ENCODE measurements at places on chromosomes 2 and 18. TPM values are rescaled to one million over a fixed set of nuclear protein-coding genes. Genes with fewer than 3 reads are reported as not detected.

Gene DPP4
- 163 TPM for total RNA-seq

Gene TFCP2L1
- total RNA-seq = not detected

Gene SCYGR4
- not detected for total RNA-seq

Gene GCG
- total RNA-seq = not detected

Gene CLEC4F
- not detected for total RNA-seq

Gene CCDC85A
- 0.66 TPM for total RNA-seq

Gene IL1RL1
- total RNA-seq = 0.33 TPM

Gene WDCP
- total RNA-seq = 11.2 TPM

Gene GULP1
- total RNA-seq = 56.6 TPM

Gene ADRA2B
- not detected for total RNA-seq

Gene CCL20
- not detected for total RNA-seq

Gene SNTG2
- total RNA-seq = not detected

Gene DYNAP
- not detected for total RNA-seq

Gene ATP8B1
- 83.7 TPM for total RNA-seq

Gene ACVR2A
- total RNA-seq = 11.9 TPM

Gene CHST9
- total RNA-seq = not detected

Gene FTCDNL1
- 3.3 TPM for total RNA-seq

Gene ACOXL
- not detected for total RNA-seq

Gene CRACDL
- under 0.01 TPM for total RNA-seq

Gene RGPD4
- not detected for total RNA-seq

Gene KLHL29
- total RNA-seq = 4.2 TPM

Gene SERPINB11
- not detected for total RNA-seq

Gene RSAD2
- total RNA-seq = 0.50 TPM

Gene MEIS1
- 127 TPM for total RNA-seq

Gene ANKRD36C
- total RNA-seq = 58.8 TPM

Gene KYNU
- 1.2 TPM for total RNA-seq

Gene GALNT3
- total RNA-seq = 0.33 TPM

Gene SPHKAP
- under 0.01 TPM for total RNA-seq

Gene SERTAD2
- total RNA-seq = 12.9 TPM

Gene SP5
- not detected for total RNA-seq

Gene LYPD1
- total RNA-seq = 0.73 TPM

Gene MDH1B
- 0.99 TPM for total RNA-seq

Gene ACKR3
- total RNA-seq = 3.0 TPM

Gene IL1F10
- not detected for total RNA-seq

Gene DNAJC5G
- total RNA-seq = not detected

Gene CDH7
- total RNA-seq = not detected

Gene CRYGB
- not detected for total RNA-seq

Gene LAMA1
- 3.6 TPM for total RNA-seq

Gene APCDD1
- 4.5 TPM for total RNA-seq

Gene ASXL3
- total RNA-seq = 0.66 TPM

Gene CPO
- 0.17 TPM for total RNA-seq

Gene NEDD4L
- 15.4 TPM for total RNA-seq

Gene CRYGC
- not detected for total RNA-seq

Gene MOCOS
- total RNA-seq = 5.5 TPM

Gene ITGA4
- total RNA-seq = 81.6 TPM

Gene RUFY4
- total RNA-seq = not detected

Gene DES
- total RNA-seq = 1.6 TPM

Gene TMEM37
- 0.44 TPM for total RNA-seq

Gene CHRNG
- not detected for total RNA-seq

Gene ANO7
- 0.83 TPM for total RNA-seq

Gene PROC
- total RNA-seq = not detected

Gene PSMA8
- not detected for total RNA-seq

Gene NMUR1
- total RNA-seq = 0.17 TPM

Gene VSNL1
- 0.29 TPM for total RNA-seq

Gene GALR1
- not detected for total RNA-seq

Gene MAB21L4
- not detected for total RNA-seq

Gene TMEM182
- 2.0 TPM for total RNA-seq

Gene MBD1
- 63.7 TPM for total RNA-seq

All from smooth muscle cell of trachea (primary cell).